ENCODE measurements at places on chromosomes 4 and X.
A peak's percentile ranks its signal among the peaks of the same experiment; 100 is the strongest.

- DNase-seq, result no peak
These were observed 339.7 kb upstream of the PCDH7 start for GRCh38 chr4:30380404-30380998.

GRCh38 chr4:182776376-182777105 lies 140.6 kb downstream of the DCTD start:
- no peak for DNase-seq

DNA sequence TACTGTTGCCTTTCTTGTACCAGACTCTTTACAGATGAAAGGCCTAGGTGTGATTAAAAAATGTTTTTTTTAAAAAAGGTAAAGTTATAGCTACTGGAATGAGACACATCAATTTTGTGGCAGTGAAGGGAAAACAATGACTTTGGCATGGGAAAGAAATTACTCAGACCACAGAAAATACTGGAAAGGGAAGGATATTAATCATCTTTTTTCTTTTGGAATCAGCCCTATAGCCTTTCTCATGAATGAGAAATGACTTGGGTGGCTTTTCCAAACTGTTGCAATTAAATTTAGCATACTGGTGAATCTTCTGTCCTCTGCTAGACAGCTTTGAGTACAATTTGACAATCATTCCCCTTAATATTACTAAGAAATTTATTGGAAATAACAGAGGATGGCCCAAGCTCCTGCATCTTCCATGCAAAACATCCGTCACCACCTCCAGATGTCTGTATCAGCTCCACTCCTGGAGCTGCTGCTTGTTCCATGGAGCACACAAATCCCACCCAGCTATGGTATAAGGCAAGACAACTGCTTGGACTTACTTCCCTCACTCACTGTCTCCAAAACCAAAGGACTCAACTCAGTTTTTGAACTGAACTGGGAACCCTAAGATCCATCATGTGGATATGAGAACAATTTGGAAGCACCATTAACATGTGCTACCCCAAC lies 97.6 kb upstream of the ARSJ start:
- DNase-seq, result no peak

GRCh38 chr4:77453911-77454310 lies 151.7 kb upstream of the CXCL13 start:
- no peak for DNase-seq

DNA sequence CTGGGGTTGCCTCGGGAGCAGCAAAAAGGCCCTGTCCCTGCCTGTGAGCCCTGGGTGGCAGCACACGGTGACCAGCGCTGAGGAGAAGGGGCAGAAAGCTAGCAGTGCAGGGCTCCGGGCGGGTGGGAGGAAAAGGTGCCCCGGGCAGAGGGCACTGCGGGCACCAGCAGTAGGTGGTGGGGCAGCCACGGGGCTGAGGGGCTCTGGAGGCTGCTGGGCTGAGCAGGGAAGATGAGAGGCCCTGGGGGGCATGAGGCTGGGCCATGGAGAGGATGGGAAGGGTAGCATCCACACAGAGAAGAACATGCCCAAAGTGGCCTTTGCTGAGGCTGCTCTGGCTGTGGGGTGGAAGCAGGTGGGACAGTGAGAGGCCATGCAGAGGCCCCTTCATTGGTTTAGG lies 67.5 kb upstream of the NKX1-1 start:
- no peak for DNase-seq

- peak; percentile 30 for DNase-seq
These were observed 41.0 kb downstream of the UGT2B28 start for GRCh38 chr4:69321153-69321729.

DNA sequence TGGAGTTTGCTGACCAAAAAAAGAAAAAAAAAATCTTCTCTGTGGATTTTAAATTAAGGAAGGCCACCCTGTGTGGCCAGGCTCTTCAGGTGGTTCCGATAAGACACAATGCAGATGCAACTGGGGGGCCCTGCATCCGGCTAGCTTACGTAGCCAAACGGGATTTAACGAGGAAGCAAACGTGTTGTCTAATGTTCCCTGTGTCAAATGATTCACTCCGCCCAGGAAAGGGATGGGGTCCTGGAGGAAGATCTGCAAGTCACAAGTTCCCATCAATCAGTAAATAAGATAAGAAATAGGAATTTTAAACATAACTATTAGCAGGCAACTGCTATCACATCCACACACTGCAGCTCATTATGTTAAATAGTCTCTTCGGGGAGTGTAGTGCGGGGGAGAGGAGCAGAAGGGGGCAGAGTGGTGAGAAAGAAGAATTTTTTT lies 216.4 kb upstream of the GYPA start:
- no peak for DNase-seq

DNA sequence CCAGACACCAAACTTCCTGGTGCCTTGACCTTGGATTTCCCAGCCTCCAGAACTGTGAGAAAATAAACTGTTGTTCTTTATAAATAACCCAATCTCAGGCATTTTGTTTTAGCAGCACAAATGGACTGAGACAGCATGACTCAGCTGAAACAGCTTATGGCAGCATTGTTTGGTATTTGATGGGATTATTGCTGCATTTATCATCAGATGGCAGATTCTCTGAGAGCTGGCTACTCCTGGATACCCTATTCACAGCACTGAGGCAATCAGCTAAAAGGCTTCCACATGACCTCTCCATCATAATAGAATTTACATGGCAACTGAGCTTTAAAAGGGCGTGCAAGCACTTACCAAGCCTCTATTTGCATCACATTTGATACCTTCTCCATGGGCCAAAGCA lies 623.1 kb upstream of the CPEB2 start:
- no peak for DNase-seq

- no peak for DNase-seq
These were observed 168.9 kb downstream of the CBR4 start for GRCh38 chr4:168841000-168841671.

- DNase-seq, result no peak
These were observed 124.0 kb downstream of the CYLC1 start for GRCh38 chrX:83984961-83985360.

Data from lower lobe of right lung (tissue), 2 donors.